ENCODE measurements at places on chromosomes 6 and 20.

- no peak for DNase-seq
These were observed 12.8 kb downstream of the RBCK1 start for GRCh38 chr20:420721-421574.

- no peak for DNase-seq
These were observed 6.0 kb downstream of the NOX3 start for GRCh38 chr6:155449450-155450239.

DNA sequence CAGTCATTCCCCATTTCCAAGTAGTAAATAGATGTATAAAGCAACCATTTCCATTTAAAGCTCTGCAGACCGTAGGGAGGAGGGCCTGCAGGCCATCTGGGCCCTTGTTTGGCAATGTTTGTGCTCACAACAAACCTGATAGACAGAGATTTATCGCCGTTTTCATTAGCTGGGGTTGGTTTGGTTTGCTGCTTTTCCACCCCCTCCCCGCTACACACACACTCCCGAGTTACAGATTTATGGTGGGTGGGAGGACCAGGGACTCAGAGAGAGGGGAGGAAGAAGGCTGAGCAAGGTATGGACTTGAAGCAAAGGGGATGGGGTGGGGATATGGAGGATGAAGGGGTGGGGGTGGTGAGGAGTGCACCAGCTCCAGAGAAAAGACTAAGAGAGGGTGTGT, 36.6 kb upstream of the FOXP4 start:
- no peak for DNase-seq

DNA sequence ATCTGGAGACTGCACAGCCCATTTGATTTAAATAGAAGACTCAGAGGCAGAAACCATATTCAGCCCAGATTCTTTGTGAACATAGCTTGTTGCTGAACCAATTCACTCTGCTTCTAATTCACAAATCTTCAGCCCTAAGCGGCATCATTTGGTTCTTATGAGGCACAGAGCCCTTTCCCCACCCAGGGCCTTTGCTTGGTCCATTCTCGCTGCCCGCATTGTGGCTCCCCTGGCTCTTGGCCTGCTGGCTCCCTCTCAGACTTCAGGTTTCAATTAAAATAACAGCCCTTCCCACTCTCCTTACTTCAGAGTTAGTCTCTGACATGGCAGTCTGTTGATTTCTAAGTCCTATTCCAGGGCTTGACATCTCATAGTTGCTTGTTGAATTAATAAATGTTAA, 9.4 kb upstream of the TMEM14A start:
- no peak for DNase-seq

- DNase-seq, result no peak
These were observed 7.9 kb upstream of the PABPC1L start for GRCh38 chr20:44901974-44902373.

DNA sequence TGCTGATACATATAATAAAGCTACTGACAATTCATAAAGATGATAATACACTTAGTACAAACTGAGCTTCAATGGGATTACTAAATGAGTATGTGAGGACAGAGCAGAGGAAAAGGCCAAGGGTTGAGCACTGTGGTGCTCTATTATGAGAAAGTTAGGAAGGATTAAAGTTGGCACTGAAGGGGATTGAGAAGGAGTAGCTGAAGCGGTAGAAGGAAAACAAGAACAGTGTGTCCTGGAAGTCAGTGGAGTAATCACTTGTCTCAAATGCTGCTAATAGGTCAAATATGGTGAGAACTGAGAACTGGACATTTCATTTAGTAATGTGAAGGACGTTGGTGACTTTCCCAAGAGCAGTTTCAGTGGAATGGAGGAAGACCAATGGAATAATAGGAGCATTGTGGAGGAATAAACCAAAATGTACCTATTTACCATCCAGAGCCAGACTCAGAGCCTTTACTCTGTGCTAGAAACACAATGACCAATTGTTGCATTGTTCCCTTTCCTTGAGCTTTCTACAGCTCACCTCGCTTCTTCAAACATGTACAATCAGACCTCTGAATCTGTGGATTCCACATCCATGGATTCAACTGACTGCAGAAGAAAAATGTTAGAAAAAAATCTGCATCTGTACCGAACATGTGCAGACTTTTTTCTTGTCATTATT, 255.9 kb downstream of the LAMA2 start:
- DNase-seq, result no peak

GRCh38 chr20:5996765-5997164, 46.3 kb downstream of the MCM8 start:
- no peak for DNase-seq

DNA sequence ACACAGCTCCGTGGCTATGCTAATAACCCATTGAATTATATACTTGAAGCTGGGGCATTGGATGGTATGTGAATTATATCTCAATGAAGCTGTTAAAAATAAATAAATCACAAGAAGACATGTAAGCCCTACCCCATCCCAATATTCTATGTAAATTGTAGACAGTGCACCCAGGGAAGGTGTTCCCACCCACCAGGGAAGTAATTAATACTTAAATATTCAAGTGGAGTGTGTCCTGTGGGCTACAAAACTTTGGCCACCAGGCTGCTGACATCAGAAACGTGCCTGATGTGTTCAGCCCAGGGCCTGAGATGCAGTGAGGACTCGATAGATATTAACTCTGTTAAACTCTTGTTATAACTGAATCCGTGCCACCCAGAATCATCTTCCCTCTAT, 240.4 kb upstream of the RREB1 start:
- no peak for DNase-seq

DNA sequence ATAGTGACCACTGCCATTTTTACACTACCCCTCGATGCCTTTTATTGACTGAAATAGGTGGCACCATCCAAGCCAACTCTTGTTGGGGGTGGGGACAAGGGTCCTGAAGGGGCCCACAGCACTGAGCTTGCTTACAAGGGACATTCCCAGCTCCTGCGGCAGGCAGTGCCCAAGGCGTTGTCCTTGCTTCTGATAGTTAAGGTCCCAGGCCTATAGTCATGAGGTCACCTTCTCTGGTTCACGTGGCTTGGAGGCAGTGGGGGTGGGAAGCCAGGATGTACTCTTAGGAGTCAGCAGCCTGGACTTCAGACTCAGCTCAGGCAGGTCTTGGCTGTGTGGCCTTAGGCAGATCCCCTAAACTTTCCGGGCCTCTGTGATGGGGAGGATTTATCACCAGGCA, 48.6 kb downstream of the TOX2 start:
- no peak for DNase-seq

DNA sequence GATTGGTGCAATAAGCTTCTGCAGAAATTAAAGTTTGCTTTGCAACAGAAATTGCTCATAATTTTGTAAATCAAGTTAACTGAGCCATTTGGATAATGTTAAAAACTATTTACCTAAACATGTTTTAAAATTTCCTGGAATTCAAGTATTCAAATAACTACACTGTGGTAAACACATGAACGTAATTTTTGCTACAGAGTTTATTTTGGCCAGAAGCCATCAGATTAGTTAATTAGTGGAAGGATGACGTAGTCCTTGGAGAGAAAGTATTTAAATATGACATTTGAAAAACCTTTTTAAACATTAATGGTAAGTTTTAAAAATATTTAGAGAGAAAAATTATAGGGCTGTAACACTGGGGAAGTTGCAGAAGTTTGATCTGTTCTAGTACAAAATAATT, 121.2 kb upstream of the UST start:
- no peak for DNase-seq

DNA sequence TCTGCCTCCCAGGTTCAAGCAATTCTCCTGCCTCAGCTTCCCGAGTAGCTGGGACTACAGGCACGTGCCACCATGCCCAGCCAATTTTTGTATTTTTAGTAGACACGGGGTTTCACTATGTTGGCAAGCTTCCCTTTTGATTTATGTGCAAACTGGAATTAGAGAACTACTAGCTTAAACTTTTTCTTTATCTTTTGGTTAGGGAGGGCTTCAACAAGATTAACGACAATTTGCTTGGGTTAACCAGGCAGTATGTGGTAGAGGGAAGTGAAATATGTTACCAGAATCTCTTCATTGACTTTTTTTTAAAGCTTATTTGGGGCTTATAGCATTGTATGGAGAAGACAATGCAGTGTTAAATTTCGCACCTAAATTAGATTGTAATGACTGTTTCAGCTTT, 9.0 kb downstream of the MYO6 start:
- no peak for DNase-seq

- no peak for DNase-seq
These were observed 27.5 kb upstream of the SIRPA start for GRCh38 chr20:1867495-1868260.
